Effector memory CD8-positive, alpha-beta T cell (primary cell): ENCODE measurements at places on chromosomes 3 and 15.

DNA sequence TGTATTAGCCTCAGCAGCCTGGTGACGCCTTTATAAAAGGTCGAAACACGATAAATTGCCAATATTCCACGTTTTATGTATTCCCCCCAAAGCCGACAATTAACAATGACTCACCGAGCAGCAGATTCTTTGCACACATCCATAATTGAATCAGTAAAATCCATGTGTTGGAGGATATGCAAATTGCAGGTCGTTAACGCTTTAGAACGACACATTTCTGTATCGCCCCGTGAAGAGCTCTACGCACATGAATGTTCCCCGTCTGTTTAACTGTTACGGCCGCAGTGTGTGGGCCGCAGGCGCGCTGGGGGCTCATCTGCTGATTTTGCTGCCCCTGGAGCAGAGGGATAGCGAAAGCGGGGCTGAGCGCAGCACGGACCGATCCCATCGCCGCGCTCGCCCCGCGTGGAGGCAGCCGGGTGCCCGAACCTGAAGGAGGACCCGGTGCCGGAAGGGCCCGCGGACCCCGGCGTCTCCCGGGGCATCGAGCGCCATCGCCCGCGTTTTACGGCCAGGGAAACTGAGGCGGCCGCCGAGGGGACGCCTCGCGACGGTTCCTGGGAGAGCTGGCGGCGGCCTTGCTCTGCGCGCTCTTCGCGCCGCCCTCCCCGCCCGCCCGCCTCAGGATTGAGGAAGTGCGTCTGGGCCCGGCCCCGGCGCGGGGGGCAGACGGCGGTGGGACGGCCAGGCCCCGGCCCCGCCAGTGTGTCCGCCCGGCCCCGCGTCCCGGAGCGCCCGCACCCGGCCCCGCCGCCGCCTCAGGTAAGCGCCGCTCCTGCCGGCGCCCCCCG is at the start of gene LRRK1:
Gene LRRK1, plus strand, starts transcription at position 668 of the 791 bp plus-strand sequence. CDS start 5,276 bp downstream, outside the sequence.
- no peak for DNase-seq

- no peak for DNase-seq
Observed at GRCh38 chr3:21256932-21257331, 494.1 kb downstream of the ZNF385D start.

DNA sequence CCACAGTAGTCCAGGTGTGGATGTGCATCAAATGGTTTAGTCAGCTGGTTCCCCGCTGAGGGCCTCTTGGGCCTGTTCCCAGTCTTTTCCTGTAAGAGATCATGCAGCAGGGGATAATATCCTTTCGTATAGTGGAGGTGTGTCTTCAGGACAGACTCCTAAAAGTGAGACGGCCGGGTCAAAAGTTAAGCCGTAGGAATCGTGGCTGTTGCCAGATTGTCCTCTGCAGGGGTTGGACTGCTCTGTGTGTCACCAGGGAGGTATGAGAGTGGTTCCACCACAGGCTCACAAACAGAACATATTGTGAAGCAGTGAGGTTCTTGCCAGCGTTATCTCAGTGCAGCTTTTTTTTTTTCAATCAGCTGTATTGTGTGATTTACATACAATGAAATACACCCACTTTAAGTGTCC is 95.0 kb downstream of the VGLL4 start:
- no peak for DNase-seq

DNA sequence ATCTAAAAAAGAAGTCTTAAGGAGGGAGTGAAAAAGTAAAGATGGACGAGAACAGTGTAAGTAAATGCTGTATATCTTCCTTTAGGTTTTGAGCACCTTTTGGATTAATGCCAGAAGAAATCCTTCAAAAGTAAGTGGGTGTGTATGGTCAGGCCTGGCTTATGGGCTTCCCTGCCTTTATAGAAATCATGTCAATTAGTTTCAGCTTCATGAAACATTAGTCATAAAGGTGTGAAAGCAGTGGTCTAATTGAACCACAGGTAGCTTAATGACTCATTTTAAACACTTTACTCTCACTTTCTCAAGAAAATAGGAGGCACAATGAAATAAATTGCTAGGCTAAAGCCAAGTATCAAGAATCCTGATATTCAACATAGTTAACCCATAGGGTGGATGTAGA is 467.4 kb upstream of the DPPA4 start:
- DNase-seq = peak; percentile 4

- DNase-seq = peak; percentile 49
Observed at GRCh38 chr3:99808163-99808794, 9.4 kb upstream of the CMSS1 start.

GRCh38 chr15:52288051-52288942 is 7.3 kb downstream of the MYO5C start:
- DNase-seq = no peak

DNA sequence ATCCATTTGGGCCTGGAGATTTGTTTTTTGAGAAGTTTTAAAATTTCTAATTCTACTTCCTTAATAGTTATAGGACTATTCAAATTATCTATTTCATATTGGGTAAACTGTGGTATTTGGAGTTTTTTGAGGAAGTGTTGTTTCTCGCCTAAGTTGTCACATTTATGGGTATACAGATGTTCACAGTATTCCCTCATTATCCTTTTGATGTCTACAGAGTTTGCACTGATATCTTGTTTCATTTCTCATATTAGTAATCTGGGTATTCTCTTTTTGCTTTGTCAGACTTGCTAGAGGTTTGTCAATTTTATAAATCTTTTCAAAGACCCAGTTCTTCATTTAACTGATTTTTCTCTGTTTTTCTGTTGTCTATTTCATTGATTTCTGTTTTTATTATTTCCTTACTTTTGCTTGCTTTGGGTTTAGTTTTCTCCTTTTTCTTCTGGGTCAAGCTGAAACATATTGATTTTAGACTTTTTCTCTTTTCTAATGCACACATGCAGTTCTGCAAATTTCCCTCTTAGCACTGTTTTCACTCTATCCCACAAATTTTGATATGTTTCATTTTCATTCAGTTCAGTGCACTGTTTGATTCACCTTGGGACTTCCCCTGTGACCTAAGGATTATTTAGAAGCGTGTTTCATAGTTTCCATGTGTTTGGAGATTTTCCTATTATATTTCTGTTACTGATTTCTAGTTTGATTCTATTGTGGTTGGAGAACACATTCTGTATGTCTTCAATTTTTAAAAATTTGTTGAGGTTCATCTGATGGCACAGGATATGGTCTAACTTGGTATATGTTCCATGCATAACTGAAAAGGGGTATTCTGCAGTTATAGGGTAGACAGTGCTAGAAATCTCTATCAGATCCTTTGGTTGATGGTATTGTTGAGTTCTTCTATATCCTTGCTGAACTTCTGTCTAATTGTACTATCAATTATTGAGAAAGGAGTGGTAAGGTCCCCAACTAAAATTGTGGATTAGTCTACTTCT is 79.6 kb downstream of the SUMF1 start:
- DNase-seq = no peak

DNA sequence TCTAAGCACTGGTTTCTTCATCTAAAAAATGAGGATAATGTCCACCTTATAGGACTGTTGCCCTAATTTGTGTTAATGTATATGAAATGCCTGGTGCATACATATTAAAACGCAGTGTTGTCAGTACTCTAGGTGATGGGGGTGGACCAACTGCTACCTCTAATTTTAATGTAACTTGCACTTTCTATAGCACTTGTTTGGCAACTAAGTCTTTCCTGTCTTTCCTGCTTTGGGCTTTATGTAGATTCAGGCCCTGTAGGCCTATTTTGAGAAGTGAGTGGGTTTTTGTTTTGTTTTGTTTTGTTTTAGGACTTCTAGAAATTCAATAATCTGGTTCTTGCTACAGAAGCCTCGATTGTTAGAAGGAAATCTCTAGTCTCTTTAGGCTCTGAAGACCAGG is 21.2 kb downstream of the SLC7A14 start:
- no peak for DNase-seq

GRCh38 chr3:125165948-125166553 is 46.5 kb downstream of the SLC12A8 start:
- no peak for DNase-seq

DNA sequence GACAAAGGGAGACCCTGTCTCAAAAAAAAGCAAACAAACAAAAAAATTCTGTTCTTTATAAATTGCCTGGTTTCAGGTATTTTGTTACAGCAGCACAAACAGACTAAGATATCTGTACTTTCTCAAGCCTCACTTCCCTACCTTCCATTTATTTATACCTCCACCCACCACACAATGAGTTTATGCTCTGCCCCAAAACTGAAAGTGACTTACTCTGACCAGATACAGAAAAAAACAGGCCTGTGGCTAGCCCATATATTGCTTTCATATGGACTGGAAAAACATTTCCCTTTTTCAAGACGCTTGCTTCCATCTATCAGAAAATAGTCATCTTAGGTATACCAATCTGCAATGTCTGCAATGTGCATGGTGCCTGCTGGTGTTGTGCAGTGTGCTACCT is 8.7 kb upstream of the GPD1L start:
- no peak for DNase-seq

DNA sequence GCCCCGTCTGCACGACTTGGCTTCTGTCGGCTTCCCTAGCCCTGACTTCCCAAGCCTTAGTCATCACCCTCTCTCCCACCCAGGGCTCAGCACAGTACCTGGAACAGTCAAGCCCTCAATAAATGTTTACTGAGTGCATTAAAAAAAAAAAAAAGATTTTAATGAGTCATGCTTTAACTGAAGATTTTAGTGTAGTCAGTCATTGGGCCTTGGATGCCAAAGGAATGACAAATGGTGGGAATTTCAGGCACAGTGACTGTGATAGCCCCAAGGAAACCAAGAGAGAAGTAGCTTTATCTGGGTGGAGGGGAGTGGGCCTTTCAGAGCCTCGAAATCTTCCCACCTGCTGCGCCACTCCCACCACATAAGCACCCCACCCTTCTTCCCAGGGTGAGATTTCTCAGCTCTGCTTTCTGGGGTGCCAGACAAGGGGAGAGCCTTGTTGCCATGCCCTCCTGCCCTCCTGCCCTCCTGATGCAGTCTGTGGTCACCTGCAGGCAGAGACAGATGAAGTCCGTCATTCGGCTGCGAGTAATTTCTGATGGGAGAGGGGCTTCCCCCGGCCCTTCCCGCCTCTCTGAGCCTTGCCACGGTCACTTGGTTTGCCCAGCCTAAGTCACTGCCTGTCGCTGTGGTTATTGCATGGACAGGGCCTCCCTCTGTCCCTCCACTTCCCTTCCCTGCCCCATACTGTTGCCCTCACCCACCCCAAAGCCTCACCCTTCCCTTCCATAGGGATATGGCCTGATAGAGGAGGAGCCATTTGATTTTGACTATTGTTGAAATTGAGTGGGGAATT is 41.8 kb downstream of the SMAD3 start:
- DNase-seq = no peak

- no peak for DNase-seq
Observed at GRCh38 chr15:68228143-68228970, 1.2 kb downstream of the CLN6 start.

GRCh38 chr3:86595696-86596095 is 395.3 kb downstream of the VGLL3 start:
- DNase-seq = no peak

DNA sequence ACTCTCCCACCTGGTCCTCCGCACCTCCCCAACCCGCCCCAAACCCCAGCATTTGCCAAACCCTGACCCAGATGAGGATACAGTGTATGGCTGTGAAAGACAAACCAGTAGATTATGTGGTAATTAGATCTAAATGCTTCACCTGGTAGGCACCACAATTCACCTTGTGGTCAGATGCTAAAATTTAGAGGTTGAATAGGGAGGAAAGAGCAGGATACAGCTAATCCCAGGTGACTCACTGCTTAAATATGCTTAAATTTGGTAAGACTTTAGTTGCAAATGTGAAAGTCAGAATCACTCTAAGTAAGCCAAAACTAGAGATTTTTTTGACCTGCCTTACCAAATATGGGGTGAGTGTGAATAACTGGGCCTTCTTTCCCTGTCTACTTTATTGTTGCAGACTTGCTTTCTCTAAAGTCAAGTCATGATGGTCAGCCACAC is 105.5 kb downstream of the MME start:
- no peak for DNase-seq

DNA sequence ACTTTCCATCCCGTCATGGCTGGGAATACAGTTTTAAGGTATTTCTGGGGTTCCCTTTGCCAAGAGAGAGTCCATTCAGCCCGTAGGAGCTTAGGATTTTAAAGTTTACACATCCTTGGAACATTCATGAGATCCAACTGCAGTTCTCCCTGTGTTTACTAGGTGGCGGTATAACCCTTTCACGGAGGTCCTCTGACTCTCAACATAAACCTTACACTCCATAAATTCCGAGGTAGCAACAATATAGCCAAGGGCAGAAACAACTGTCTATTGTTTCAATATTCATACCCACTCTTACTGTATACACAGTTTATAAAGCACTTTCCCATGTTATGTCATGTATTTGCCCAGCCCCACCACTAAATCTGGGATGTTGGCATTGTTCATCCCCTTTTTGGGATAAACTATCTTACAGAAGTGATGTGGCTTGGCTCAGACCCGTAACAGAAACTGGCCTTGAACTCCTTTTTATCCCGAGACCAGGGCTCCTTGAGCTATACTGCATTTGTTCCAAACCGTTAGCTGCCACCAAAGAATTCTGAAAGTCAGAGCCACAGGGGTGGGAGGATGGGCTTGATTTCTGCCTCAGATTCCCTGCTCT is 69.2 kb upstream of the COL6A5 start:
- no peak for DNase-seq

- DNase-seq = no peak
Observed at GRCh38 chr3:37229740-37230139, 55.4 kb upstream of the LRRFIP2 start.

- DNase-seq = no peak
Observed at GRCh38 chr3:182892226-182892625, 88.1 kb downstream of the DCUN1D1 start.

DNA sequence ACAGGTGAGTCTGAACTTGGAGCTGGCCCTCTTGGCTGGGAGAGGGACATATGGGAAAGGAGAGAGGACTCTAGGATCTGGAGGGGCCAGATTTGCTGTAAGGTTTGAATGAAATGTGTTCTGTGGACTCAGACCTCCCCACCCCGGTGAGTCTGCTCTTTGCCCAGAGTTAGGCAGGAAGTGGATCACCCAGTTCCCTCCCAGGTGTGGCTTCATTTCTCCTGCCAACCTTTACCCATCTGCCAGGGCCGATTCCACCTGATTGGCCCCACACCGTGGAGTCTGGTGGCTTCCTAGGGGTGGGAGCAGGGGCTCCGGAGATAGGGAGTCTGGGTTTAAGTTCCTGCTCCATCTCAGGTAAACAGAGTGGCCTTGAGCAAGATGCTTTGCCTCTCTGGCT is 25.5 kb downstream of the CD276 start:
- no peak for DNase-seq

DNA sequence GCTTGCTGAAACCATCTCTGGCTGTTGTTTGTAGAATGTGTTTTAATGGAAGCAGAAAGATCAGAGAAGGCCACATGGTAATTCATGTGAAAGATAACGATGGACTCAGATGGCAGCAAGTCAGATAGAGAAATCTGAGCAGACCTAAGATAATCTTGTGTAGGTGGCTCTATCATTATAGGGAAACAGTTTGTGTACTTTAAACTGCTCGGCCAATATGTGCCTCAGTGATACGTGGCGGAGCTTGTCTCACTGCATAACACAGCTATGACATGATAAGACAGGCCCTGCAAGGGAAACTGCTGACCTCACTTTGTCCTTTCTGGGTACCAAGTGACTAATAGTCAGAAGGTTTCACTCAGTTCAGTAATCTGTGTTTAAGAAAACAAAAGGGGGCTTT is 51.0 kb downstream of the MME start:
- DNase-seq = no peak
